ENCODE measurements at places on chromosomes 2 and 18. TPM values are rescaled to one million over a fixed set of nuclear protein-coding genes. Genes with fewer than 3 reads are reported as not detected.
A peak's percentile ranks its signal among the peaks of the same experiment; 100 is the strongest.

GRCh38 chr18:36711014-36711725 is 117.6 kb downstream of the TPGS2 start:
- DNase-seq, result no peak

FN1 gene
- total RNA-seq, result 962 TPM

GRCh38 chr2:16908656-16909055 is 243.0 kb upstream of the CYRIA start:
- DNase-seq, result no peak

GRCh38 chr2:66240286-66240685 is 194.6 kb upstream of the MEIS1 start:
- DNase-seq, result no peak

DNA sequence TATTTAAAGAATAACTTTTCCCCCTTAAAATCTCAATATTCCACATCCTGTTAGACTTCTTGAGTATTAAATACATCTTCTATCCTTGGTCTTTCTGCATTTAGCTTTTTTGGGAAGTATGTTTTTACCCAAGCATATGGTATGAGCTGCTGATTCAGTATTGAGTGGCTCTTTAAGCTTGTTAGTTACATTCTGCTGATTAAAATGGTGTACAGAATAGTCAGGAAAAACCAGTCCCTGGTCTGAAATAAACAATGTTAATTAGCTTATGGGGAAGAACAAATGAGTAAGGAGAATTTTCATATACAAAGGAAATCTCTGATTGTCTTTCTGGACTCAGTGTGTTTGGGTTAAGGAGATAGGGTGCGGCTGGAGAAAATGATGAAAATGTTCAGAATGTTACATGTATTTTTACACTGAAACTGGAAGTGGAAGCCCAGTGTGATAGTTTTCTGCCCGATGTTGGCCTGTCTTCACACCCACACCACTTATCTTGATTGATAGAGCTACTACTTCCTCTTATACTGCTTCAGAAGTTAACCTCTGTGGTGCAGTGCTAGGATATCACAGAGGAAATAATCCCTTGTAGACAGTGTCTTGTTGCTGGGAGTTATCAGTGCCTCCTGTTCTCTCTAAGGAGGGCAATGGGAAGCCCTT is 84.0 kb downstream of the MSH2 start:
- DNase-seq, result no peak

AFTPH gene
- 12.1 TPM for total RNA-seq

DNA sequence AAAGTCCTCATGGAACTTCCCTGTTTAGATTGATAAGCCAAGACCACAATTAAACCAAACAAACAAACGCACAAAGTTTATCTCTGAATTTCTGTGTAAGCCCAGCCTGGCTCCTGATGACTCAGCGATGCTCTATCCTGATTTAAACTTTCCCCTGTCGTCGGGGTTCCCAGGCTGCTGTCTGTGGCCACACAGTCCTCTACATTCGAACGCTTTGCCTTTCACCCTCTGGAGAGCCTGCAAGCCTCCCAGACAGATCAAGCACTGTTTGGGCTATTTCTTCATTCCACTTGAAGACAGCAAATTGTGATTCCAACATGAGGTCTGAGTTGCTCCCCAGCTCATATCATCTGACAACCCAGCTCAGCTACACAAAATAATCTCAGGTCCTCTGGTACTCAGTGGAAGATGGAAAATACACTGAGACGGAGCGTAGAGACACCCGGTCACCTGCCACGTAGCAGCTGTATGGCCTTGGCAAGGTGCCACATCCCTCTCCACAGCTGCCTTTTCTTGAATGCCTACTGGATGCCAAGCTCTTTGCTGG is 51.2 kb downstream of the CYRIA start:
- no peak for DNase-seq

GRCh38 chr2:54657664-54658083 is 65.8 kb upstream of the EML6 start:
- DNase-seq, result no peak

DNA sequence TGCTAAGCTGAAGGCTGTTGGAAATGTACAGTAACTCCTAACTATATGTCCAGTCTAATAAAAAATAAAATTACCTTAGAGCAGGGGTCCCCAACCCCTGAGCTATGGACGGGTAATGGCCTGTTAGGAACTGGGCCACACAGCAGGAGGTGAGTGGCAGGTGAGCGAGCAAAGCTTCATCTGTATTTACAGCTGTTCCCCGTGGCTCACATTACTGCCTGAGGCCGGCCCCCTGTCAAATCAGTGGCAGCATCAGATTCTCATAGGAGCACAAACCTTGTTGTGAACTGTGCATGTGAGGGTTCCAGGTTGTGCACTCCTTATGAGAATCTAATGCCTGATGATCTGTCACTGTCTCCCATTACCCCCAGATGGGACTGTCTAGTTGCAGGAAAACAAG is 73.1 kb upstream of the CXCR4 start:
- no peak for DNase-seq

DNA sequence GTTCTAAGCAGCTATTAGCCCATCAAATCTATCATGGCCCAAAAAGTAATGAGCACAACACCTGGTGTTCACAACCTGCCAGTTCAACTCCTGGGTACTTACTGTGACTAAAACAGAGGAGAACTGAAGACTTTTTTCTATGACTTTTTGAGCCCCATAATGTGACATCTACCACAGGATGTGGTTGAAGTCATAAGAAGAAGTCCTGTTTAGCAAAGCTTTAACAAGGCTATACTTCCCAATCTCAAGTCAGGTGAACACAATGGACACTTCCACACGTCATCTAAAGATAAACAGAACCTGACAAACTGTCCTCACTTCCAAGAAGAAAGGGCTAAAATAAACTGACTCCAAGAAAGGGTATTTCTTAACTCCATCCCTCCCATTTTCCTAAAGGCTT is 138.8 kb downstream of the ATAD2B start:
- DNase-seq, result no peak

TUBA3D gene
- not detected for total RNA-seq

CNGA3 gene
- total RNA-seq, result not detected

DNA sequence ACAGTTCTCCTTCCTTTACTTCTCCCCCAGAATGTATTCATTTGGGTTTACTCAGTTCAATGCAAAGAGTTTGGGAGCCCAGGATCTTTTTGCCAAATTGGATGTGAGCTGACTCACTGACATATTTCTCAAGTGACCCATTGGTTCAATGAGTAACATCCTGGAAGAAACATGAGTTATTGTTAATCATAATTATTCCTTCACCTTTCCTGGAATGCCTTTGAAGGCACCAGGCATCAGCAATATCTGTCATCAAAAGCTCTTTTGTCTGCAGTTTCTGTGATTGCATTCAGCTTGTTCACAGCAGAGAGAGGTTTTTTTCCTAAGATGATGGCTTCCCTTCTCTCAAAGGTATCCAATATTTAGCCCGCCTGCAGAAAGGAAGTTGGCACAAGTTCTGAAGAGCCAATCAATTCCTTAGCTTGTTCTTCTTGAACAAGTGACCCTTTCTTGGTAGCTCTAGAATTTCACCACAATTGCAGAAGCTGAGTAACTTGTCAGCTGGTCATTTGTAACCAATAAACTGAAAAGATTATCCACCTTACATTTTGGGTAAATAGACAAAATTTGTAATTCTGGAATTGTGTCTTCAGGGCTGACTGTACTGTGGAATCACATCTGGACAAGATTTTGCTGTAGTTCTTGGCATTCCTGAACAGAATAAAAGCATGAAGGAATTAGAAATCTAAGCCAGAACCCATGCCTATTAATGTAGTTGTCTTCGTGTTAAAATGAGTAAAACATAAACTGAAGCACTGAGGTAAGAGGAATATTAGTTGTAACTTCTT is 72.2 kb upstream of the TMEM17 start:
- DNase-seq, result peak; percentile 70

CFAP53 gene
- 0.22 TPM for total RNA-seq

- no peak for DNase-seq
These were observed 53.1 kb downstream of the FIGN start for GRCh38 chr2:163682695-163683094.

DNA sequence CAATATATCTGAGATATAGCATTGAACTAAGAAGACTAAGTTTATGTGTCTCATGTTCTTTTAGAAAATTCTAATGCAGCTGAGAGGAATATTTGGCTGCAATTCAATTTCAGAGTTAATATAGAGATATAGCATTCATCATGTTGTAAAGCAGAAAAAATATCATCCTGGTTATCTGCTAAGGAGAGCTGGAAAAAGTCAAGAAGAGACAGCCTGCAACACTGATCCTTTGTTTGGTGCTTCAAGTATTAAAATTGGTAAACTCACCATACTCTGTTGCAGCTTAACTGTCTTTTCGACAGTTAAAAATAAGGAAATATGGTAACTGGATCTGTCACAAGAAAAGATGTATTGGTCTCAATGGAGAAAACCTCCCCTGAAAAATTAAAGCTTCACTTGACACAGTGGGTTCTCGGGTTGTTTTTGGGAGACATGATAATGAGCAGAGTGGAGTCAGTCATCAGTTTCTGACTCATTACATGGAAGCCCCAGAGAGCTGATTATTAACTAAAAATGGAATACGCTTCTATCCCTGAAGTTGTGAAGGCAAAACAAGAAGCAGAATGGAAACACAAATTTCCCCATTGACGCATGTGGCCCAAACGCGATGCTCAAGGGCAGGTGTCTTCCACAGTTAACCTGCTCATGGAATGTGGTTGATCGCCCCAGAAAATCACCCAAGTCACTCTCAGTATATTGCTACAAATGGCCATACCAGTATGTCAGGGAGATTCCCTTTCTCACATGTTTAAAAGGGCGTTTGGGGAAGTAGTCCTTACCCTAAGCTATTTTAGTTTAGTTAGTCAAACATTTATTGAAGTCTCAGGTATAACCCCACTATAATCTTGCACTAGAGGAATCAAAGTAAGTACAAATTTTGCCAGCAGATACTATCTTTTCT is 8.2 kb downstream of the BCL2 start:
- DNase-seq, result peak; percentile 77

GRCh38 chr2:240391111-240392051 is 44.1 kb upstream of the GPC1 start:
- DNase-seq, result no peak

GRCh38 chr18:12005538-12006487 is 24.5 kb downstream of the IMPA2 start:
- no peak for DNase-seq

DNA sequence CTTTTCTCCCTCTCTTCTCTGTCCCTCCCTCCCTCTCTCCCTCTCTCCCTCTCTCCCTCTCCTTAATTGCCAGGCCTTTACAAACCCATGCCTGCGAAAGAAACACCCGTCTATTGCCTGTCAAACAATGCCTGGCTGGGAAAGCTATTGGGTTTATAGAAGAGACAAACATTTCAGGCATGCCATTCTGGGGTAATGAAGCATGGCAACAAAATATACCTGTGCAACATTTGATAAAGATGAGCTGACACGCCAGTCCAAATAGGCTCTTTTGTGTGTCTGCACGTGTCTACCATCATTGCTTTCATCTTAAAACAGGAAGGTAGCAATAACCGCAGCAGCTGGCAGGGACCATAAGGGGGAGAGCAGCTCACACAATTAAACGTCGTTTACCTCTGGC is 282.1 kb downstream of the ZNF516 start:
- DNase-seq, result no peak

GRCh38 chr2:145644820-145645302 is 1124.9 kb upstream of the ZEB2 start:
- DNase-seq, result no peak

GRCh38 chr2:15866563-15867193 is 73.7 kb upstream of the MYCN start:
- DNase-seq, result no peak

DNA sequence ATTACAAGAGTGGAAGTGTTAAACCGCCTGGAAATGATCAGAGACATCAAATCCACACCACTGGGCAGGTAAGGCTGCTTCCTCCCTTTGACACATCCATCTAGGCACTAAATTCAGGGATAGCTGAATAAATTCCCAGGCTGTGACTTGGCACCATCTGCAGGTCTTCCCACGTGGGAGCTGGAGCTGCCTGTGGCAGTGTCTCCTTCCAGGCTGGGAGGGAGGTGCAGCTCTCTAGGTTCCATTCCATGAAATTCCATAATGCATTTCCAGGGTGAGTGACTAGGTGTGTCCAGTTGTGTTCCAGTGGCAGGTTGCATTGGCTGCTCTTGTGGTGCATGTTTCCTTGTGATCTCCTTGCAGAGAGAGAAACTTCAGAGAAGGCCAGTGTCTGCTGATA is 188.9 kb upstream of the CXCR4 start:
- no peak for DNase-seq

DNA sequence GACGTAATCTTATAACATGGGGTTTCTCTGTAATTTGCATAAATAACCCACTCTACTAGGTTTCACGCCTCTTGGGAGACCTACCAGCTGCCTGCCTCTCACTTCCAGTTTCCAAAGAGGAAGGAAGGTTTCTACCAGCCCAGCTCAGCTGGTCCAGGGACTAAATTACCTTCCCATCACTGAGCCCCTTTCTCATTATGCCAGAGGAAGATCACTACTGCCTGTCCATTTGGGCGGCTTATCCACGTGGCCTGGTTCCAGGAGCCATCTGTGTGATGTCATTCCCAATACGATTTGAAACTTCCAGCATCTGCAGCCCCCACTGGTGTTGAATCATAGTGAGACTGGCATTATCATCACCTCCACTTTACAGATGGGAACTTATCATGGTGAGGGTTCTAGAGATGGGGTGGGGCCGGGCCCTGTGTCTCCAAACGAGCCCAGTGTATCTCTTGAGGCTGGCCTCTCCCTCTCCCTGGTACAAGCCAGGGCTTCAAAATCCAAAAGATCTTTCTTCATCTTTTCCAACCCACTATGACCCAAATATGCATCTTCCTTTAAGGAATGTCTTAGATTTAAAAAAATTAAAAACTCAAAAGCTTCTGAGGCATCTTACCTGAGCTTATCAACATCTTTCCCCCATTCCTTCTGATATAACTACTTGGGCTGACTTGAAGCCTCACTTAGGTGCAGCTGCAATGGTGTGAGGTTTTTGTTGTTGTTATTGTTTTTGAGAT is 140.8 kb downstream of the DDX1 start:
- DNase-seq, result no peak

- no peak for DNase-seq
These were observed 101.6 kb upstream of the HNMT start for GRCh38 chr2:137862651-137863050.

CNTNAP5 gene
- not detected for total RNA-seq

GRCh38 chr18:49652881-49653724 is 91.2 kb downstream of the LIPG start:
- no peak for DNase-seq

DNA sequence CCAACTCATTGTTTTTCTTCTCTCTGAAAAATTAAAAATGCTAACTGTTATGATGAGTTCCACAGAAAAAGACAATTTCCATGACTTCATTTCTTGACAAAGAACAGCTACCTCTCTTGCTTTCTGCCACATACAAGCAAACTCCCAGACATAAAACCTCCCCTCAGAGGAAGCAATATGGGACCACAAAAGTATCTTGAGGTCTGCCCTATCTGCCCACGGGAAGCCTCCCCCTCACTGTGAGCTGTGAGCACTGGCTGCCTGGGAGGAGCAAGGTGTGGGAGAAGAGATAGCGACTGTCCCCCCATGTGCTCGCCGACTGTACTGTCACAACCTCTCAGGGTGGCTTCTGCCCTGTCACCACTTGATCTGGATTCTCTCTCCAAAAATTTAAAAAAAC is 69.7 kb upstream of the NRP2 start:
- DNase-seq, result no peak
